ENCODE measurements at places on chromosomes 16 and 17.

- no peak for DNase-seq
Measured at GRCh38 chr17:51029142-51029541, 91.5 kb downstream of the SPAG9 start.

- DNase-seq, result no peak
Measured at GRCh38 chr17:53912117-53912516, 89.4 kb downstream of the KIF2B start.

GRCh38 chr17:63191610-63192009 is 225.6 kb downstream of the TANC2 start:
- DNase-seq, result peak; percentile 21

GRCh38 chr16:88350922-88351321 is 31.8 kb upstream of the ZNF469 start:
- DNase-seq, result no peak

GRCh38 chr16:77850636-77851333 is 62.4 kb downstream of the VAT1L start:
- no peak for DNase-seq

DNA sequence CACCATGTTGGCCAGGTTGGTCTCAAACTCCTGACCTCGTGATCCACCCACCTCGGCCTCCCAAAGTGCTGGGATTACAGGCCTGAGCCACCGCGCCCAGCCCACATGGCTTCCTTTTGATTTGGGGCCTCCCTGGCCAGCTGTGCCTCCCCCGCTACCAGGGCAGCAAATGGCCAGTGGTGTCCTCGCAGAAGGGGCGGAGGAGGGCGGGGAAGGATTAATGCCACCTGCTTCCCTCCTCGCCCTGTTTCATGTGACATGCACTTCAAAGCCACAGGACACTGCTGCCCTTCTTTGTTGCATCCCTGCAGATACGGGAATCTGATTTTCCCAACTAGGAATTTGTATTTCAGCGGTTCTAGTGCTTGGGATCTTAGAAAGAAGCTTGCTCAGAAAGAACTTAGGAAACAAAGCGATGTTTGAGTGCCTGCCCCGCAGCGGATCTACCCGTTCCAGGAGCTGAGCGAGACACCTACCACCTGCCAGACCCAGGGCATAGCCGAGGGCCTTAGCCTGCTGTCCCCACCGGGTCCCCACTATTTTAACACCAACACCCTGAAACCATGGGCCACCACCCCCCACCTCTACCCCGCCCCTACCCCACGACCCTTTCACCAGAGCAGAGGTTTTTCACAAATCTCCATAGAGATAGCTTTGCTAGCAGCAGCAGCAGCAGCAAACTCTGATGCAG is 37.7 kb upstream of the CCDC182 start:
- no peak for DNase-seq

DNA sequence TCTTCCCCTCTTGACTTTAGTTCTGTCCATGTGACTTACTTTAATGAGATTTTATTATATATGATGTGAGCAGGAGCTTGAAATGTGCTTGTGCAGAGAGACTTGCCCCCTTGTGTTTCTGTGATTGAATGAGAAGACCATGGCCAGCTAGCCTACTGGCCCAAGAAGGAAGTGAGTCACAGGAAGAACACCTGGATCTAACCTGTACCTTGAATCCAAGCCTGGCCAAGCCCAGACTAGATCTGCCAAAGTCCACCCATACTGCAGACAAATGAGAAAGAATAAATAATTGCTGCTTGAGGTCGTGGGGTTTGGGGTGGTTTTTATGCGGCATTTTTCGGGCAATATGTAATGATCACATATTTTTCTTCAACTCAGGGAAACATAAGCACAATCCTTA is 9.6 kb downstream of the ABCA10 start:
- DNase-seq, result no peak

- DNase-seq, result no peak
Measured at GRCh38 chr16:29308644-29309546, 97.6 kb downstream of the NPIPB11 start.

DNA sequence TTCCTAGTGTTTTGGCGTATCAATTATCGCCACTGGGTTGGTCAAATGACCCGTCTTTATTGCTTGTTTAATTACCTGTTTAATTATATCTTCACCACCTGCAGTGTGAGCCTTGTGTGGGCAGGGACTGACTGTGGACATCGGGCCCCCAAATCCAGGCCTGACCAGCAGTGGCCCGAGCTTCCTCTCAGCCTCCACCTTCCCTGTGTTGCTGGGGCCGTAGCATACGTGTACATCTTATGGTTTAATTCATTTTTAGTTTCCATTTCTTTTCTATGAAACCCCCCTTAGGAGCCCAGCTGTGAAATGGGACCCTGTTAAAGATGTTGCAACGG is 1.2 kb upstream of the LMF1 start:
- DNase-seq, result no peak

DNA sequence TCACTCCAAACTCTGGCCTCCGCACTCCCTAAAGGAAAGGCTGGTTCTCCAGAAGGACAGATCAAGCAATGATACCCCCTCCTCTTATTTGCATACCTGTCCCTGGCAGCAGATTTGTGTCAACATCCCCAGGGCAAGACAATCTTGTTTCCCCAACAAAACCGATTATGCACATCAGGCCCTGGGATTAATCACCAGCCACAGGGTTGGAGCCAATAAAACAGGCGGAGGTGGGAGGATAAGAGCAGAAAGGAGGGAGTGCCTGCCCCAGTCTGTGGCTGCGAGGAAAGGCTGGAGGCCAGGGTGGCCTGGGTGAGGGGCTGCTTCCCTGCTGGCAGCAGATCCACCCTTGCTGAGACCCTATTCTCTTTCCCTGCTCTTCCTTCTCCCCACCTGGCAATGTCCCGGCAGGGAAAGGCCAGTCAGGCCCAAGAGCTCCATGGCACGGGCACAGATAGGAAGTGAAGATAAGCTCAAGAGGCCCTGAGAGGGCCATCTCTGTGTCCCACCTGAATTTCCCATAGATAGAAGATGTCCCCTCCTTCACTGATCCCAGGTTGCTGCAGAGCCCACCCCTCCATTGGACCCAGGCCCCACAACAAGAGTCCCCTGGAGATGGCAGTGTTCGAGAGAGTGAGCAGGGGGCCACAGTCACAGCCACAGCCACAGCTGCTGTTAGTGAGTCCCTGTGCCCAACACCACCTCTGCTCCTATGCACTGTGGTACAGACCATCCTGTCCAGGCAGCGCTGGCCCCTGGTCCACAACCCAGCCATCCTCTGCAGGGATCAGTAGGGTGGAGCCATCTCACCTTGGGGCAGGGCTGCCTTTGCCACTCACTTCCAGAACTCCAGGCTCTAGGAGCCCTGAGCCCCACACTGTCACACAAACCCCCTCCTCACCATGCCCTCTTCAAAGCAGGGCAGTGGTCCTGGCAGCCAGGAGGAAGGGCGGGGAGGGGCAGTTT is 137.5 kb downstream of the SDK2 start:
- no peak for DNase-seq

DNA sequence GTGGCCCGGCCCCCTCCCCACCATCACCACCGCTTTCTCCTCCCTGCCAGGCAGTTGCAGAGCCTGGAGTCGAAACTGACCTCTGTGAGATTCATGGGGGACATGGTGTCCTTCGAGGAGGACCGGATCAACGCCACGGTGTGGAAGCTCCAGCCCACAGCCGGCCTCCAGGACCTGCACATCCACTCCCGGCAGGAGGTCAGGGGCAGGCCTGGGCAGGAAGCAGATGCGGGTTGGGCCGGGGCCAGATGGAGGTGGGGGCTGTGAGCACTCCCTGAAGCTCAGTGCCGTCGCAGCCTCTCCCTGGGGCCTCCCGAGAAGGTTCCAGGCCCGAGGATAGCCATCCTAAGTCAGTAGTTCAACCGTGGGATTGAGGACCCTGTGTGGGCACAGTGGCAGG is 14.2 kb upstream of the ADGRG3 start:
- DNase-seq, result no peak

DNA sequence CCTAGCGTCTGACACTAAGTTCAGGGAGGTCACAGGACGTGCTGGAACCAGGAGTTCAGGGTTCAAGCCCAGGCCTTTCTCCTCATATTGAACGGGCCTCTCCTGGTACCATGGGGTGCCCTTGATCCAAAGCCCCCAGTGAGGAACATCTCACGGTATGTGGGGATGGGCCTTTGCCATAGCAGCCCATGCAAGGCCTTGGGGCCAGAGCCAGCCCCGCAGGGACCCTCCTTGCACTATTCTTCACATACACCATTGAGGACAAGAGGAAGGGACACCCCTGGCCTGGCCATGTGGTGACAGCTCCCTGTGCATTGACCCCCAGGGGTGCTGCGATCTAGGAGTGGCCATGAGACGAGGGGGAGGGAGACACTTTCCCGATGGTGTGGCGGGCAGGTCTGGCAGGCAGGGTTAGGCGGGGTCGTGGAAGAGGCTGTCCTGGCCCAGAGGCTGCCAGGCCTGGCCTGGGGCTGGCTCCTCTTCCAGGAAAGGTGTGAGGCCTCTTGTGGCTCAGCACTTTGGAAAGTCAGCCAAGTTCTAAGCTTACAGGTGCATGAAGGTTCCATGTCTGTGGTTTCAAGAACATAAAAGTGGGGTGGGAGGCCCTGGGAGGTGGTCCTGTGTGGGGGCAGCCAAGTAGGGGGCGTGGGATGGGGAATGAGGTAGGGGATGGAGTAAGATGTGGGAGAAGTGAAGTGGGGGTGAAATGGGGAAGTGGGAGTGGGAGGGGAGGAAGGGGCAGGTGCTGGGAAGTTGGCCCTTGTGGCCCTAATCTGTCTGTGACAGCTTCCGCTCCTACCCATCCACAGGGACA is 88.7 kb upstream of the CBX4 start:
- DNase-seq, result no peak

- no peak for DNase-seq
Measured at GRCh38 chr16:81627024-81627423, 152.1 kb upstream of the PLCG2 start.

DNA sequence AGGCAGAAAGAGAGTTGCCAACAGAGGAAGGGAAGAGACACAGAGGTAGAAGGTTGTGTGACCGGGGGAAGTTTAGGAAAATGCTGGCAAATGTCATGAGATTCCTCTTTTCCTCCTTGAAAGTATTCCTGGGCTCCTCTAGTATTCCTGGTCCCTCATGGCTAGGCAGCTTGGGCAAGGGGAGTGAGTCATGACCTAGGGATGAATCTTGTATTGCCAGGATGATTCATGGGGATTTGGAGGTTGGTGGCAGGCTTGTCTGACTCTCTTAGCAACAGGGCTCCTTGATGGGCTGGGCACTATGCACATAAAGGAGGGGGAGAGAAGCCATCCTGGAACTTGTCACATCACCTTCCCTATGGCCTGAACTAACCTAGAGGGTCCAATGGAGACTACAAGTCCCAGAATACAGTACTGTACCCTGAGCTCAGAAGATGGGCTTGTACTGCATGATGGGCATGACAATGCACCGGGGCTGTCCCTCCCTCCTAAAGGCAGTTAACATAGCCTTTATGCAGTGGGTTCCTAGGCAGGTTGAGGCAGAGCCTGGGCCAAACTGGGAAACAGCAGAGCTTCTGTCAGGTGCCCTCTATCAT is 2.1 kb upstream of the SEZ6 start:
- no peak for DNase-seq

- DNase-seq, result peak; percentile 71
Measured at GRCh38 chr17:17440010-17440843, 36.6 kb upstream of the MED9 start.

- DNase-seq, result no peak
Measured at GRCh38 chr17:44593156-44593555, 35.9 kb downstream of the FZD2 start.
